A549 treated with CORT108297 at 1 μM for 4 hours (cell line): ENCODE measurements at places on chromosomes 2 and 18. TPM values are rescaled to one million over a fixed set of nuclear protein-coding genes. Genes with fewer than 3 reads are reported as not detected.

LIMS4 gene
- 0.29 to 1.3 TPM (median 0.87 TPM) in 5 replicates for total RNA-seq

SERPINB2 gene
- total RNA-seq = 0.03 to 0.09 TPM (median 0.05 TPM) in 3 of 5 replicates, not detected in the others

NT5C1B gene
- not detected in 5 replicates for total RNA-seq

ALPG gene
- 0.12 to 0.22 TPM (median 0.16 TPM) in 5 replicates for total RNA-seq

RBBP8 gene
- total RNA-seq = 21.4 to 29.9 TPM (median 22.9 TPM) in 5 replicates

MATN3 gene
- 9.1 to 16.9 TPM (median 14.0 TPM) in 5 replicates for total RNA-seq

OTOS gene
- total RNA-seq = 0.19 TPM in 1 of 5 replicates, not detected in the others

TEKT4 gene
- total RNA-seq = not detected in 5 replicates

DHX57 gene
- total RNA-seq = 17.3 to 22.6 TPM (median 20.7 TPM) in 5 replicates

FAM228A gene
- not detected in 5 replicates for total RNA-seq

C2orf80 gene
- not detected in 5 replicates for total RNA-seq
